ENCODE measurements at places on chromosomes 3 and 15. TPM values are rescaled to one million over a fixed set of nuclear protein-coding genes. Genes with fewer than 3 reads are reported as not detected.
A peak's percentile ranks its signal among the peaks of the same experiment; 100 is the strongest.

The MAGEL2 gene
- total RNA-seq: not detected

The GHRL gene
- total RNA-seq: not detected

DNA sequence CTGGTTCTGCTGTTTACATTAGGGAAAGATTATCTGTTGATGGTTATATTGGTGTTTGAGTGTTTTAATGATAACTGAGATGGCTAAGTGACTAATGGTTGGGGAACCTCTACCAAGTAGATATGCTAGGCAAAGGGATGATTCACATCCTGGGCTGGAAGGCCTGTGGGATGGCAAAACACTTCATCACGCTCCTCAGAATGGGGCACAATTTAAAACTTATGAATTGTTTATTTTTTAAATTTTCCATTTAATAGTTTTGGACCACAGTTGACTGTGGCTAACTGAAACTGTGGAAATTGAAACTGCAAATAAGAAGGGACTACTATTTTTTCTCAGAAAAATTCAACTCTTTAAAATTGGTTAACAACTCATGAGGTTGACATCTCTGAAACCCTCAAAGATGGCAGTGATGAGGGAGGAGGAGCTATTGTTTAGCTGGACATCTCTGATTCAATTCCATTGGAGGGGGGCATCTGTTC is 100.5 kb upstream of the ZBED2 start:
- peak; percentile 96 for DNase-seq

DNA sequence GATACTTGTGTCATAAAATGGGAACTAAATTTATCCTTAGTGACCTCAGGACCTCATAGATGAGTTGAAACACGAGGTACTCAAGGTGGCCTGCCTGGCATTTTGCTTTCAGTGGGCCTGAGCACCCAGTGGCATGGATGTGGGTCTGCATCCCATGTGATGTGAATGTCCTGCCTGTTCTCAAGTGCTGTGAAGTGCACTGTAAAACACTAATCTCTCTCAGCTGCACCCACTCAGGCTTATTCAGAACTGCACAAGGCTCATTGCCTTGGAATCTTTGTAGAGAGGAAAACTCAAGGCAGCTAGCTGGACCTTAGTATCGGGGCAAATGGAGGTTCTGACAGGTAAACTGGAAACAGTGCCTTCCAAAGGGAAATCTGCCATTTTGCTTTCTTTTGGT is 767.0 kb downstream of the TUSC7 start:
- no peak for DNase-seq

- DNase-seq: peak; percentile 93
Measured at GRCh38 chr3:14431917-14432834, 29.8 kb downstream of the SLC6A6 start.

Data from M059J (cell line).